ENCODE measurements at places on chromosomes 1 and 21. TPM values are rescaled to one million over a fixed set of nuclear protein-coding genes. Genes with fewer than 3 reads are reported as not detected.

ABCA4 gene
- total RNA-seq = 0.33 TPM

VPS45 gene
- 44.1 TPM for total RNA-seq

RGS16 gene
- 6.9 TPM for total RNA-seq

TNNT2 gene
- total RNA-seq = not detected

ZNF683 gene
- not detected for total RNA-seq

HSPG2 gene
- total RNA-seq = 919 TPM

ZBTB7B gene
- total RNA-seq = 72.8 TPM

MXRA8 gene
- 174 TPM for total RNA-seq
